ENCODE measurements at places on chromosomes 5 and 9. TPM values are rescaled to one million over a fixed set of nuclear protein-coding genes. Genes with fewer than 3 reads are reported as not detected.

LCN6 gene
- total RNA-seq: 7.0 TPM

ROPN1L gene
- total RNA-seq: 0.94 TPM

TTC16 gene
- 0.13 TPM for total RNA-seq

FASTKD3 gene
- total RNA-seq: 6.0 TPM

CCL27 gene
- not detected for total RNA-seq

Measured in sciatic nerve (tissue), 2 donors.